ENCODE measurements at places on chromosomes 4 and X.

DNA sequence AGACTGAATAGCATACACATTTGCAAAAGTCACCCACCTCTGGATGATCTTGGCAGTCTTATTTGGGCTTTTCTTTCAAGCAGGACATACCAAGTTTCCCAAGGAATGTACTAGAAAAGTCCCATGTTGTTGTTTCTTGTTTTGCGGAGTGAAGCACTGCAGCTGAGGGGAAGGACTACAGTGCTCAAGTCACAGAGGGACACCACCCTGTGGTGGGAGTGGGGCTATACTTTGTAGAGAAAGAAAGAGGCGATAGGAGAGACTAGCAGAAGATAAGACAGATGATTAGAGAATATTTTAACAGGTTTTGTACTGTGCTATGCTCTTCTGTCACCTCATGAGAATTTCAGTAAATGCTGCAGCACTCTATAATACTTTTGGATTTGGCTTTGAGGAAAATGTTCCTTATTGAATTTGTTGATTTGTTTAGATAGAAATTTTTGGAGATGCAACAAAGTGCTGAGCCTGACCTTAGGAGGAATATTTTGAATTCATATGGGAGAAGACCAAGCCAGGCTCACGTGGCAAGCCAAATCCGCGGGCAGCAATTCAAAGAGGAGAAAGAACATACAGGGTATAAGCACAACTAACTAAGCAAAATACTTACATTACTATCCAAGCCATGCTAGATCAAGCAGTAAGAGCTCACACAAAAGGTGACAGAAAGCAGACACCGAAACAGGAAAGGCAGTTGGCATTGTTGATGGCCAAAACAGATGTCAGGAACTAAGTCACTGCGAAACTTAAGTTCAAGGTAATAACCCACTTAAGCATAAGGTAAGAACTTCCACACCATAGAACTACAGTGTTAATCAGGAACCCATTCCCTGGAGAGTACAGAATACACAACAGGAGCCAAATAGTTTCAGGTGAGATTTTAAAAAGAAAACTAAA is 280.3 kb upstream of the INTU start:
- DNase-seq = no peak

- DNase-seq = no peak
These were observed 211.3 kb downstream of the PALLD start for GRCh38 chr4:168708108-168708507.

- no peak for DNase-seq
These were observed 132.1 kb upstream of the CXCL13 start for GRCh38 chr4:77473509-77473908.

GRCh38 chr4:149980941-149981340 is 97.3 kb upstream of the DCLK2 start:
- DNase-seq = peak; percentile 66

DNA sequence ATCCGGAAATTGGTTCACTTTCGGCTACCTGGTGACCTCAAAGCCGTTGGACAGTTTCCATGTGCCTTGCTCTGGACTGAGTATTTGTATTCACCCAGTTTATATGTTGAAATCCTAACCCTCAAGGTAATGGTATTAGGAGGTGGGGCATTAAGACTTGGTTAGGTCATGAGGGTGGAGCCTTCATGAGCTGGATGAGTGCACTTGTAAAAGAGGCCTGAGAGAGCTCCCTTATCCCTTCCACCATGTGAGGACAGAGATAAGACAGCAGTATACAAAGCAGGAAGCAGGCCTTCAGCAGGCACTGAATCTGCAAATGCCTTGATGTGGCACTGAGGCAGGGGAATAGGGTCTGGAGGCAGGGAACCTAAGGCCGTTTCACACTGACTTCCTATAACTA is 5.3 kb upstream of the OPHN1 start:
- DNase-seq = no peak

GRCh38 chr4:42359711-42360110 is 37.6 kb upstream of the SHISA3 start:
- no peak for DNase-seq

DNA sequence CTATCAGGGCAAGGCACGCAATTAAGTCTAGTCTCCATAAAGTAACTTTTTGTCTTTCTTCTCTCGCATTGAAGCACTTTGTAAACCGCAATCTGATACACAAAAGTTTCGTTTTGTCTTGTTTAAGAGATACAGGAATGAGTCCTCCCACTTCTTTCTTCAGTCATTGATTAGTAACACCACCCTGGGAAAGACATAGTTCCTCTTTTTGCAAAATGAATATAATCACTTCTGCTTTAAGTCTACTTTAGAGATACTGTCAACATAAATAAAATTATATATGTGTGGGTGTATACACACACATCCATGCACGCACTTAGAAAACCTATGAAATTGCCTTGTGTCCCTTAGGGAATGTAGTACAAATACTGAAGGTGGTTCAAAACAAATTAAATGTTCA is 11.7 kb downstream of the COQ2 start:
- DNase-seq = no peak

- no peak for DNase-seq
These were observed 21.3 kb upstream of the CDKN2AIP start for GRCh38 chr4:183422962-183423631.

DNA sequence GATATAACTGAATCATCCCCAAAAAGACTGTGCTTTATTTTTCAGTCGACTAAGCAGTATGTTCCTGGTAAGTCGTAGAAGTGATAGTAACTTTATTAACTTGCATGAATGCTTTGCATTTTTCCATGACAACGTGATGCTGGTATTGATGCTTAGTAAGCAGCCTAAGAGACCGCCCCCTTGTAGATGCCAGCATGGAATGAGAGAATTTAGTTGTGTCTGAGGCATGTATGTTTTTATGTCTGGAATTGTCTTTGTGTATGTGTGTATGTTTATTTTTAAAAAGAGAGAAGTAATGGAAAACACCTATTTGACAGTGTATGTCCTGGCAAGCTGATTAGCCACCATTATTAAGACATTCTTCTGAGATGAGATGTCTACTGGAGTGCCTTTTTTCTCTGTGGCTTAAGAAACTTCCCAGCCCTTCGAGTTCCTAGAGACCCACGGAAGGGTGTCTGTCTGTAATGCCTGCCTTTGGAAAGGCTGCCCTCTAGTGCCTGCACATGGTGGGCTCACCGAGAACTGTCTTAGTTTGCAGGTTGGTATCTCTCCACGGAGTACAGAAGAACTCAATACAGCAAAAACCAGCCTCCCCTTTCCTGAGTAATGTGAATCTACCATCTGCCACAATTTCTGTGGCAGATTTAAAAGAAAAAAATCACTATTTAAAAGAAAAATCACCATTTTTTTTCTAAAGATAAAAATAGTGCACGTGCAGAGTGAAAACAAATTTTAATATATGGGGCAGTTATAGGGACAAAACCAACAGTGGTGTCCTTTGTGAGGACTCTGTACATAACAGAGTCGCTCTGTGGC is 85.9 kb downstream of the AASDH start:
- peak; percentile 78 for DNase-seq

GRCh38 chr4:92170340-92170739 is 133.4 kb upstream of the GRID2 start:
- DNase-seq = no peak

- DNase-seq = no peak
These were observed 162.0 kb downstream of the SNCA start for GRCh38 chr4:89674876-89675459.

- no peak for DNase-seq
These were observed 62.3 kb upstream of the LNX1 start for GRCh38 chr4:53653484-53654053.

- no peak for DNase-seq
These were observed 64.2 kb downstream of the TET2 start for GRCh38 chr4:105210916-105211315.

- DNase-seq = no peak
These were observed 14.5 kb upstream of the HEPH start for GRCh38 chrX:66149519-66149918.

DNA sequence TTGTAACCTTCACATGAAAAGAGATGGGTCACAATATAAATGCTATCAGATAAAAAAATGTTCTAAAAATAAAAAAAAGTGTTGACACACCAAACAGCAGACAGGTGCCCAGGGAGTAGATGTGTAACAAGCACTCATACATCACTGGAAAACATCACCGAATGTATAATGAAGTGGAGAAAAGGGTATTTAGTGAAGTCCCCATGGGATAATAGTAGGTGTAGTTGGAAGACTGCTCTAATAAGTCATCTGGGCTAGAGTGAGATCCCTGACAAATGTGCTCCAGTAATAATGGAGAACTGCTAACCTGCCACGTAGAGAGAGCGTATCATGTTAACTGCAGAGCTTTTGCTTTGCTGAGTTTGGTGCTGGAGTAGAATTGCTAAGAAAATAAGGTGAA is 152.0 kb downstream of the GRIA2 start:
- no peak for DNase-seq

- no peak for DNase-seq
These were observed 47.9 kb downstream of the CEP135 start for GRCh38 chr4:55996646-55997045.
